Activated naive CD4-positive, alpha-beta T cell treated with anti-CD3 and anti-CD28 coated beads, Interleukin-2, amount 50 U/mL, for 72 hours (primary cell): ENCODE measurements at places on chromosomes 6 and 20.

DNA sequence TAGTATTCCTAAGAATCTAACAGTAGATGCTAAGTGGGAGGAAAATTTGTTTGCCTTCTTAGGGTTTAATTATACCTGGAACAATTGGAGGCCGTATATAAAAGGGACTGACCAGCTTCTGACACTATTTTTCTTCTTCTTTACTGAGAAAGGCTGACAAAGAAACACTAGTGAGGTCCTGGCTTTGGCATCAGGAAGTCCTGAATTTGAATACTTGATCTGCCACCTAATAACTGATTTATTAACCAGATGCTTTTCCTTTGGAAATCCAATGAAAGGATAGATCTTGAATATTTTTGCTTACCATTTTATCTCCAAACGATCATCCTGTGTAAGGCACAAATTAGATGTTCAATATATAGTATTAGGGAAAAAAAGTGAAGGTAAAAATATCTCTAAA lies 382.5 kb downstream of the CENPW start:
- DNase-seq: no peak

DNA sequence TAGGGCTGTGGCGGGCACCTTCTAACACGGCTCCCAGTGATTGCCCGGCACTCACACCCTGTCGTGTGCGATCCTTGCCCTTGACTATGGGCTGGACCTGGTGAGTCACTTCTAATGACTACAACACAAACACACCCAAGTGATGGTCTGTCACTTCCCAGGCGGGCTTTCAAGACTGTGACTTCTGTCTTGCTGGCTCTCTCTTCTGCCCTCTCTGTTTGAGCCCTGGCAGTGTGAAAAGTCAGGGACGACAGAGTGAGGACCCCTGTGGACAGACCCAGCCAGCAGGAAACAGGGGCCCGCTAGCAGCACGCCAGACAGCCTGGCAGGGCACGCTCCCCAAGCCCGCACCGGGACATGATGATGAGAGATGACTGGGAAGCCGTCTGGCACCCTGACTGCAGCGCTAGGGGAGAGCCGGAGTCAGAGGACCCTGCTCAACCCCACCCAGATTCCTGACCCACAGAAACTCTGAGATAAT lies 43.0 kb downstream of the KIF16B start:
- DNase-seq: no peak

DNA sequence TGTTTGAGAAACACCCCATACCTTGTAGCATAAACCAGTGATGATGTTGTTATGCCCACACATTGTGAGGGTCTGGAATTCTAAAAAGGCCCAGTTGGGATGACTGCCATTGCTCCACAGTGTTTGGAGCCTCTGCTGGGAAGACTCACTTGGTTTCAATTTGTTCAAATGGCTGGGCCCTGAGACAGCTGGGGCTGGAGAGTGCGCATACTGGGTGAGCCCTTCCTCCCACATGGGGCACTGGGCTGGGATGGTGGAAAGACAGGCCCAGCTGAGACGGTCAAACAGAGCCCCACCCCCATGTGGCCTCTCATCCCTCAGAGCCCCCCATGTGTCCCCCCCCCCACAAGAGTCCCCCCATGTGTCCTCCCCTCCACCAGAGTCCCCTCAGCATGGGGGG lies 20.3 kb upstream of the RNASET2 start:
- DNase-seq: no peak

DNA sequence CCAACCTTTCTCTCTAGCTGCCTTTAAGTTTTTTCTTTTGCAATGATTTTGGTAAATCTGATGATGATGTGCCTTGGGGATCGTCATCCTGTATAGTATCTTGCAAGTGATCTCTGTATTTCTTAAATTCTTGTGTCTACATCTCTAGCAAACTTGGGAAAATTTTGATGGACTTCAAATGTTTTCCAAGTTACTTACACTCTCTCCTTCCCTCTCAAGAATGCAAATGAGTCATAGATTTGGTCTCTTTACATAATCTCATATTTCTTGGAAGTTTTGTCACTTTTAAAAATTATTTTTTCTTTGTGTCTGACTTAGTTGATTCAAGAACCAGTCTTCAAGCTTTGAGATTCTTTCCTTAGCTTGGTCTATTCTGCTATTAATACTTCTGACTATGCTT lies 176.4 kb downstream of the TBC1D32 start:
- DNase-seq: no peak

DNA sequence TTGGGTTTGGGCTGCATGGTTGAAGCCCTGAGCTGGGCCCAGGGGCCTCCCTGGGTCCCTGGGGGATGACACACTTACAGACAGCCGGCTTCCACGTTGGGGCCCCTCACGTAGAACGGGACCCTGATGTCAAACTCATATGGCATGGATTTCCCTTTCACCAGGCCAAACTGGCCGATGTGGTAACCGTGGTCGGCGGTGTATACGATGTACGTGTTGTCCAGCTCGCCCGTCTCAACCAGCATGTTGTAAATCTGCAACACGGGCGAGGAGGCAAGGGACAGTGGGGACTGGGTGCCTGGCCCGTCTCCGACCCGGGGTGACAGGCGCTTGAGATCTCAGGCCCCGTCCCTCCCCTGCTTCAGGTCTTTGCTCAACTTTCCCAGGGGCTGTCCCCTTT lies 102.4 kb downstream of the SULF2 start:
- DNase-seq: no peak

GRCh38 chr20:10716855-10717254 lies 43.1 kb upstream of the JAG1 start:
- no peak for DNase-seq

DNA sequence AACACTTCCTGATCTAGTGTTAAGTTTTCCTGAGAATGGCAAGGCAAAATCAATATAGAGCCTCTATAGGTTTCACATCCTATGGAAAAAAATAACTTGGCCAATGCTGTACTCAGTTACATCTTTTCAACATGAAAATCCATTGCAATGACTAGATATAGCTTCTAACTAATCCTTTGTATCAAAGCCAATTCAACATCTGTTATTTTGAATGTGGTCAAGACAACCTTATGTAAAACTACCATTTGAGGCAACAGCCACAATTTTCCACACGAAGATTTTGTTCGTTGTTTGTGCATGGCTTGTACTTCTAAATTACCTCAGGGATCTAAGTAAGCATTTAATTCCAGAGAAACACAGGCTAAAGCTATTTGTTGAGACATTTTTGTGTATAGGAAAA lies 637.8 kb upstream of the EYS start:
- DNase-seq: no peak

- DNase-seq: peak; percentile 22
Measured at GRCh38 chr6:14354919-14355572, 237.5 kb downstream of the CD83 start.

DNA sequence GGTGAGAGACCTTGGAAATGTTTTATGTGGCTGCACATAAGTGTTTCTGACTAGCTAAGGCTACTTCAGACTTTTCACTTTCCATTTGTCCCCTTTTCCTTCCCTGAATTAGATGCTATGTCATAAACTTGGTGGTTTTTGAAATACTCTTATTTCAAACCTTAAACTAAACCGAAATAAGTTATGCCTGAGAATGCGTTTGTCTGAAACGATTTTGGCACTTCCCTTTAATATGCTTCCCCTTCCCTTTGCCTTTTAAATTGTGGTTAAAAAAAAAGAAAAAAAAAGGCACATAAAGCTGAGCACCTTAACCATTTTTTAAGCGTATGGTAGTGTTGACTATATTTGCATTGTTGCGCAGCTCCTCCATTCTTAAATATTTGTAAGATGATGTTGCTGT lies 14.3 kb downstream of the ZNF451 start:
- no peak for DNase-seq

DNA sequence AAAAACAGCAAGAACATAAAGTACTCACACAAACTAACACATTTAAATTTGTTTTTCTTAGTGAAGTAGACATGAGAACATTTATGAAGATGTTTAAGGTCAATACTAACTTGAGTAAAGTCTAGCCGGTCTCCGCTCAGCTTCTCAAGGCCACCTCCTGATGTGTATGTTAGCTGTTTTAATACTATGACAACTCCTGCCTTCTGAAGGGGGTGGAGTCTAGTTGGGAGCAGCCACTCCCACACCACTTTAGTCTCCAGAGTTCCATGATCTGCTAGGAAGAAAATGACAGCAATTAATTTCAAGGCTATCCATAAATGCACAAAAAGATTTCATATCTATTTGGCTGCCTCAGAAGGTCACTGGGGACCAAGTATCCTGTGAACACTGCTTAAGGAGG lies at the start of gene GSTA3:
Gene GSTA3, minus strand, starts transcription at position 168 of the 400 bp plus-strand sequence. CDS start 3,864 bp downstream, outside the sequence.
- DNase-seq: no peak

DNA sequence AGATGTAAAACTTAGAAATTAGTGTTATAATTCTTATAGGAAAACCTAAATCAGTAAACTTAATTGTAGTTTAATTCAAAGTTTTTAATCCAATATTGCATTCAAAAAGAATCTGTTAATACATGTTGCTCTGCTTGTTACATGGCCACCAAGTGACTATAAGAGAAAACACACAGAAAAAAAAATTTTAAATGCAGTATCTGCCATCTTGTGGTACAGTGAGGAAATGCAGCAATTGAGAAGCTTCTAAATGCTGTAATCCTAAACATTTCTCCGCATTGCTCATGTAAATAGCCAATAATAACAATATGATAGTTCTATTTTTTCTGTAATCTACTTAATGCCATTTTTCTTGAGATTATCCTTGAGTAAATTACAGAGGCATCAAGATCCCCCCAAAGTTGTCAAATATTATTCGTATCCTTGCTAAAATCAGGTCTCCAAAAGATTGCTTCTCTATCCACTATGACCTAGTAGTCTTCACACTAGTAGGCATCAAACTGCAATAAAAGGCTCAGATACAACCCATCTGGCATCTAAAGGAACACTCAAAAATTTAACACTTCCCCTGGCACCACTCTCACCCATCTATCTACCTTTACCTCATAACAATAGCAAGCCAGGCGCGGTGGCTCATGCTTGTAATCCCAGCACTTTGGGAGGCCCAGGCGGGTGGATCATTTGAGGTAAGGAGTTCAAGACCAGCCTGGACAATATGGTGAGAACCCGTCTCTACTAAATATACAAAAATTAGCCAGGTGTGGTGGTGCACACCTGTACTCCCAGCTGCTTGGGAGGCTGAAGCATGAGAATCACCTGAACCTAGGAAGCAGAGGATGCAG lies 34.6 kb downstream of the HDAC2 start:
- DNase-seq: no peak

DNA sequence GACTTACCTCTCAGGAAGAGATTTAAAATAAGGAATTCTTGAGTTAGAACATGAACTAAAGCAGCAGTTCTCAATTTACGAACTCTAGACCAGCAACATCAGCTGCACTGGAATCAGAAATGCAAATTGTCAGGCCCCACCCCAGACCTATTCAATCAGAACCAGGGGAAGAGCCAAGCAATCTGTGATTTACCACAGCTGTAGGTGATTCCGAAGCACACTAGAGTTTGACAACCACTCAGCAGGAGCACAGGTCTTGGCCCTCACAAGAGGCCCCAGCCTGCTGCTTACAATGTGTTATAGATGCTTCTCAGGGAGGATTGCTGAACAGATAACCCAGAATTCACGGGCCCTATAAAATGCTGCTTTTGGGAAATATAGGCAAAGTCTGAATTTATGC lies 279.2 kb downstream of the PTPRK start:
- no peak for DNase-seq

DNA sequence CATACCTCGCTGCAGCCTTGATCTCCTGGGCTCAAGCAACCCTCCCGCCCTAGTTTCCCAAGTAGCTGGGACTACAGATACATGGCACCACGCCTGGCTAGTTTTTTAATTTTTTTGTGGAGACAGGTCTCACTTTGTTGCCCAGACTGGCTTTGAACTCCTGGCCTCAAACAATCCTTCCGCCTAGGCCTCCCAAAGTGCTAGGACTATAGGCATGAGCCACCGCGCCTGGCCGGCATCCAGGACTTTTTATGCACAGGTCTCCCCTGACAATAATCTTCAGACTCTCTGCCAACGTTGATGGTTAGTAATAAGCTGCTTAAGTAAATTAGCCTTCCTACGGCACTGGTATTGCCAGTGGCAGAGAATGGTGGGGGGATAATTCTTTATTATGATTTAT lies 110.5 kb upstream of the MTHFD1L start:
- DNase-seq: no peak

GRCh38 chr6:133772567-133772966 lies 116.3 kb upstream of the TCF21 start:
- DNase-seq: no peak

DNA sequence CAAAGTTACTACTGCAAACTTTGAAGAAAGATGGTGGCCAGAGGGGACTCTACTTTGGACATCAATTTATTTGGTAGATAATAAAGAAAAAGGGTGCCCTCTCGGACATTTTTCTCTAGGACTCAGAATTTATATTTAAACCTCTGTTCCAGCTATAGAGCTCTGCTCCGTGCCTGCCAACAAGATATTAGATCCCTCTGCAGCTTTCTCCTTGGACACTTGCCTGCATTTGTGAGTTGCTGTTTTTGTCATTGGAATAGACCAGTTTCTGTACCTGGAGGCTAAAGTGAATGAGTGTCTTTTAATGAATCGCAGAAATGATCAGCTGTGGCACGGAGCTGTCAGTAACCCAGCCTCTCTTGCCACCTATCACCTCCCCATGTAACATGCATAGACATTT lies 253.5 kb downstream of the NRN1 start:
- DNase-seq: no peak

DNA sequence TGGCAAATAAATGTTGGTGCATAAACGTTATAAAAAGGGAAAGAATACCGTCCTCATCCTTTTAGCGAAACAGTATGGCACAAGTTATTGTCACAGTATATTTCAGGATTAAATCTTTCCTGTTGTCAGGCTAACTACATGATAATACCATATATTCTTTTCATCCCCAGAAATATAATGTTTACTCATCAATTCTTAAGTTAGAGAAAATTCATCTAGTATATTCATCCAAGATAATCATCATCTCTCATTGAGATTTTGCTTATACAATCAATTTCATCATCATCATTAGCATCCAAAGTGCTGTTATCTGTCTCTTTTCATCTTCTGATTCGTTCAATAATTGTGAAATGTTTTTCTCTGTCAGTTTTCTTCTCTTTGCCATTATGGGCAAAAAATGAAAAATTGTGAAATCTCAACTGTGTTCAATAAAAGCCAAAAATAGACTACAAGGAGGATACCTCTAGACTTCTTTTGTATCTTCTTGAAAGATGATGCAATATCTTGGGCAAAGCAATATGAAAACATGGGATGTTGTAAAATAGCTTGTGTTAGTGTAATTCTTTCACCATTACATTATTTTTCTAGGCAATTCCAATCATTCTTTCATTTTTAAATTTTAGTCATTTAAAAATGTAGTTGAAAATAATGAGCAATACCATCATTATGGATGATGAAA lies 2.6 kb downstream of the SPACA1 start:
- no peak for DNase-seq

DNA sequence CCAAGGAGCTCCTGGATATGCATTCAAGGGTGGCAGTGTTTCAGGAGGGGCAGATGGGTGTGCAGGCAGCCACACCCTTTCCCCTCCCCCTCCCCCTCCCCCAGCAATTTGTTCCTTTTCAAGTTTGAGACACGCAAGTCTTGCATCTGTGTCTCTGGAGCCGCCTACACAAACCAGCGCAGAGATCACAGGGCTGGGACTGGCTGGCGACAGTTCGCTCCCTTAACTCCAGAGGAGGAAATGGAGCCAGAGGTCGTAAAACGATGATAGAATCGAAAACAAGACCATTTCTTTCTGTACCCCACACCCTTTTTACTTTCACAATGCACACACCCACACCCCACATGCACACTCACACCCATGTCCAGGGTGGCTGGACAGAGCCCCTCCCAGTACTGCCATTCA lies 163.1 kb downstream of the LY86 start:
- no peak for DNase-seq
